WTC11 (cell line): ENCODE measurements at places on chromosomes 1 and 21. TPM values are rescaled to one million over a fixed set of nuclear protein-coding genes. Genes with fewer than 3 reads are reported as not detected.

GRCh38 chr1:38336961-38337360 lies 290.4 kb upstream of the POU3F1 start:
- no peaks in the 10 kb centered on the region for H3K36me3 ChIP-seq
- H3K27ac ChIP-seq, result no peak overlapping the region
- DNase-seq, result no peak
- H3K4me3 ChIP-seq, result no peak overlapping the region
- peaks cover 16% of the 10 kb centered on the region for H3K4me1 ChIP-seq

DNA sequence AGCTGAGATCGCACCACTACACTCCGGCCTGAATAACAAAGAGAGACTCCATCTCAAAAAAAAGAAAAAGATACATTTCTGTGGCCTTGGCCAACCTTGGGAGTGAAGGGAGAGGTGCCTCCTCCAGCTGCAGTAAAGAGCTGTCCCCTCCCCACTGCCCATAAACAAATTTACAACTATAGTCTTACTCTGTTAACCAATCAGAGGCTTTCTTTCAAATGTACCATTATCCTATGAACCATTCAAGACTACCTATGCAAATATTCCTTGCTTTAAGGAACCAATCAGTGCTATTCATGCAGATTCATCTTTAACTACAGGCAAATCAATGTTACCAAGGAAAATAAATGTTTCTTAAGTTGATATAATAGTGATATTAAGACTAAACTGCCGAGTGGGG lies 1.0 kb downstream of the CELA2B start:
- H3K4me1 ChIP-seq, result no peaks in the 10 kb centered on the region
- DNase-seq, result no peak
- H3K27ac ChIP-seq, result no peak overlapping the region
- no peaks in the 10 kb centered on the region for H3K36me3 ChIP-seq
- no peak overlapping the region for H3K4me3 ChIP-seq
- H3K27me3 ChIP-seq, result peaks cover 4% of the 10 kb centered on the region; the same call in 1 of the 2 replicates

GRCh38 chr1:171038284-171038683 lies 52.4 kb upstream of the FMO3 start:
- H3K4me3 ChIP-seq, result no peak overlapping the region
- no peak overlapping the region for H3K27ac ChIP-seq
- no peaks in the 10 kb centered on the region for H3K36me3 ChIP-seq
- no peak for DNase-seq
- no peaks in the 10 kb centered on the region for H3K27me3 ChIP-seq

- no peak overlapping the region for H3K4me3 ChIP-seq
- H3K27ac ChIP-seq, result peak overlapping the region; percentile 90
- DNase-seq, result no peak
- H3K4me1 ChIP-seq, result peaks cover 19% of the 10 kb centered on the region
- H3K36me3 ChIP-seq, result peaks cover 13% of the 10 kb centered on the region
- no peaks in the 10 kb centered on the region for H3K27me3 ChIP-seq
Measured at GRCh38 chr1:2072109-2072806, 22.0 kb downstream of the PRKCZ start.

GRCh38 chr1:6802893-6803292 lies 17.6 kb downstream of the CAMTA1 start:
- no peaks in the 10 kb centered on the region for H3K27me3 ChIP-seq
- no peak for DNase-seq
- no peaks in the 10 kb centered on the region for H3K36me3 ChIP-seq
- no peak overlapping the region for H3K4me3 ChIP-seq
- H3K27ac ChIP-seq, result peak overlapping the region; percentile 57
- peaks cover 32% of the 10 kb centered on the region for H3K4me1 ChIP-seq

The TNFAIP8L2 gene
- 0.15 TPM in 1 of 3 replicates, not detected in the others for total RNA-seq

The FAM163A gene
- total RNA-seq, result 0.07 to 0.09 TPM (median 0.07 TPM) in 3 replicates

- peak; percentile 53 for DNase-seq
- H3K4me3 ChIP-seq, result peak overlapping the region; percentile 72
- H3K4me1 ChIP-seq, result peaks cover 58% of the 10 kb centered on the region
- no peak overlapping the region for H3K27ac ChIP-seq
- H3K36me3 ChIP-seq, result no peaks in the 10 kb centered on the region
- peaks cover 77% of the 10 kb centered on the region for H3K27me3 ChIP-seq
Measured at GRCh38 chr1:63330331-63330916, 8.1 kb downstream of the FOXD3 start.

The F3 gene
- 7.5 to 7.8 TPM (median 7.6 TPM) in 3 replicates for total RNA-seq

- H3K4me1 ChIP-seq, result peaks cover 9% of the 10 kb centered on the region
- H3K27me3 ChIP-seq, result no peaks in the 10 kb centered on the region
- H3K4me3 ChIP-seq, result no peak overlapping the region
- H3K36me3 ChIP-seq, result no peaks in the 10 kb centered on the region
- DNase-seq, result no peak
Measured at GRCh38 chr21:45163413-45164123, 89.2 kb downstream of the ADARB1 start.

DNA sequence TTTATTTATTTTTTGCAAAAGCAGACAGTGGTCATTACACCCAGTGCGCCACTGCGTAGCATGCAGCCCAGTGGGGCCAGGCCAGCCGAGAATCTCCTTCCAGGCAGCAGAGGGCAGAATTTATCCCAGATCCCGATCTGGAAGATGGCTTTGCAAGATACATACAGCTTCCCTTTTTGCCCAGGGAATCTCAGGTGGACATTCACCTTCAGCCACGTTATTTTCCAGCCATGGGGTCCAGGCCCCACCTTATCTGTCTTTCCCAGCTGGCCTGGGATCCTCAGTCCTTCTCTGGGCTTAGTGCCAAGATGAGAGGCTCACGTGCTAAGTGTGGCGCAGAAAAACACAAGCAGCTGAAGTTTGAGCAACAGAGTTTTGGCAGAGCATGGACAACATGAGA lies 123.6 kb downstream of the AJAP1 start:
- peaks cover 72% of the 10 kb centered on the region for H3K36me3 ChIP-seq
- no peaks in the 10 kb centered on the region for H3K4me1 ChIP-seq

- H3K27me3 ChIP-seq, result no peaks in the 10 kb centered on the region
- H3K4me1 ChIP-seq, result 0 out of 2 replicates have a peak, but pooled peaks cover 3% of the 10 kb centered on the region
- H3K36me3 ChIP-seq, result no peaks in the 10 kb centered on the region
- no peak overlapping the region for H3K27ac ChIP-seq
Measured at GRCh38 chr1:65758128-65758527, 34.6 kb upstream of the PDE4B start.

GRCh38 chr1:157992833-157993146 lies 655 bp upstream of the KIRREL1 start:
- H3K4me3 ChIP-seq, result peak overlapping the region; percentile 90
- peaks cover 2% of the 10 kb centered on the region; the same call in 1 of the 2 replicates for H3K27me3 ChIP-seq
- H3K4me1 ChIP-seq, result peaks cover 41% of the 10 kb centered on the region
- H3K27ac ChIP-seq, result no peak overlapping the region; the same call in 1 of the 2 replicates

The OPRD1 gene
- total RNA-seq, result 2.2 to 3.1 TPM (median 2.5 TPM) in 3 replicates

The DENND1B gene
- total RNA-seq, result 2.8 to 4.3 TPM (median 3.3 TPM) in 3 replicates

The PTPN7 gene
- total RNA-seq, result 0.98 to 1.1 TPM (median 1.1 TPM) in 3 replicates

DNA sequence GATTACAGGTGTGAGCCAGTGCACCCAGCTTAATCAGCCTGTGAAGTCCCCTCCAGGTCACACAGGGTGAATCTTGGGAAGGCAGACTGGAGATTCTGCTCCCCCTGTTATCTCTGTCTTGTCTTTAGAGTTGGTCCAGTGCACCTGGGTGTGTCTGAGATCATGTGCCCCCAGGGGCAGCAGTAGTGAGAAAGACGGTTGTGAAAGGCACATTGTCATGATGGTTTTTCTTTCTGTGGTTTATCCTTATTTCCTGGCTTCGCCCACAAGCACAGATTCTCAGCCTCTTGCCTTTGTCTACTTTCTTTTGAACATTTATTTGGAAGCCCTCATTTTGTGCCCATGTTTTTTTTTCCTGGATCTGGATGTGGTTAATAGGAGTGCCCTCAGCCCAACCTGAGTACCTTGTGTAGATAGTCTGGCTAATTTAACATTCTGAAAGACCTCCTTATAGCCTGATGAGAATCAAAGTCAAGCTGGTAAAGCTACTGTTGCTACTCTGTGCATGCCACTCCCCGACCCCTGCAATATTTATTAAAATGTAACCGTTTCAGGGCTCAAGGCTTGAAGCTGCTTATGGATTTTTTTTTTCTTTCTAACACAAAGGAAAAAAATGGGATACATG lies 23.7 kb downstream of the UCK2 start:
- H3K27me3 ChIP-seq, result no peaks in the 10 kb centered on the region
- DNase-seq, result no peak
- H3K36me3 ChIP-seq, result peaks cover 12% of the 10 kb centered on the region
- no peak overlapping the region for H3K4me3 ChIP-seq
- peak overlapping the region; percentile 50 for H3K27ac ChIP-seq

The FCRL6 gene
- not detected in 3 replicates for total RNA-seq

- H3K36me3 ChIP-seq, result no peaks in the 10 kb centered on the region
- no peak overlapping the region for H3K27ac ChIP-seq
- no peak for DNase-seq
Measured at GRCh38 chr21:35868869-35869223, 191.5 kb downstream of the SETD4 start.

DNA sequence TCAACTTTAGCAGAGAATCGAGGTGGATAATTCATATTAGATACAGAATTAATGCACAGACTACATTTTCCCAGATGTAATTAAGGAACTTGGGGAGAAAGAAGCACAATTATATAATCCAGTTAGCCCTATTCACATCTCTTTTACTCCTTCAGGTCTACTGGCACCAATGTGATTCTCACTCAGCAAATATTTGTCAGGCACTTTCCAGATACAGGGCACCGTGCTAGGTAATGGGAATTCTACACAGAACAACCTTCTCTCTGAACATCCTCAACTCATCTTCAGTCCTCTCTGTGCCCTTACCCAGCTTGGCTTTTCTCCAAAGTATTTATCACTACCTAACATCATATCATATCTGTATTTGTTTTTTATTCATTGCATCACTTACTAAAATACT lies 15.6 kb upstream of the PROX1 start:
- no peaks in the 10 kb centered on the region for H3K36me3 ChIP-seq
- peaks cover 4% of the 10 kb centered on the region for H3K4me1 ChIP-seq
- DNase-seq, result no peak
- H3K4me3 ChIP-seq, result no peak overlapping the region
- H3K27ac ChIP-seq, result no peak overlapping the region

DNA sequence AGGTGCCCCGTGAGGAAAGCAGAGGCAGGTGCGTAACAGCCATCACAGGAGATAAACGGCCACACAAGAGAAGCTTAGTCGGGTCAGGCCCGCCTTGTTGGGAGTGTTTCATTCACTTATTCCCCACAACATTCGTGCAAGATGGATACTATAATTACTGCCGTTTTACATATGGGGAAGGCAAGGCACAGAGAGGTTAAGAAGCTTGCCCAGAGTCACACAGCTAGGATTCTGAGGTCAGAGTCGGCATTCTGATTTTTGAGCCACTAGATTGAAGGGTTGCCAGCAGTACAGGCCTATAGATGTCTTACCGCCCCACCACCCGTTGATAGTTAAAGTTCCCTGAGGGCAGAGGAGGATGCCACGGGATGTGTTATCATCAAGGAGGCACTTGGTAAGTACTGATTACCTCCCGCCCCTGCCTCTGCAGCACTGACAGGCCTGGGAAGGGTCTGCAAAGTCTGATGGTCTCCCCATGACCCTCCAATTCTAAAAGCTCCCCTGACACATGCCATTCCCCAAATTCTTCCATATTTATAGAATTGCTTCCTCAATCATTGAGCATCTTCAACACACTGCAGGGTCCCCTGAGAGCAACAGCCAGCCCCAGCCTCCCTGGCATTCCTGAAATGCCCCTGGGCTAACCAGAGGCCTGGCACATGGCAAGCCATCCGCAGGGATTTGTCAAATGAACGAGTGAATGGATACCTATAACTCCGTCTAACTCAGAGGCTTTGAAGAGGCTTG lies 74.7 kb upstream of the CLDN14 start:
- no peak overlapping the region for H3K27ac ChIP-seq
- no peak for DNase-seq
- H3K4me3 ChIP-seq, result no peak overlapping the region
- no peaks in the 10 kb centered on the region for H3K36me3 ChIP-seq
- no peaks in the 10 kb centered on the region for H3K27me3 ChIP-seq

DNA sequence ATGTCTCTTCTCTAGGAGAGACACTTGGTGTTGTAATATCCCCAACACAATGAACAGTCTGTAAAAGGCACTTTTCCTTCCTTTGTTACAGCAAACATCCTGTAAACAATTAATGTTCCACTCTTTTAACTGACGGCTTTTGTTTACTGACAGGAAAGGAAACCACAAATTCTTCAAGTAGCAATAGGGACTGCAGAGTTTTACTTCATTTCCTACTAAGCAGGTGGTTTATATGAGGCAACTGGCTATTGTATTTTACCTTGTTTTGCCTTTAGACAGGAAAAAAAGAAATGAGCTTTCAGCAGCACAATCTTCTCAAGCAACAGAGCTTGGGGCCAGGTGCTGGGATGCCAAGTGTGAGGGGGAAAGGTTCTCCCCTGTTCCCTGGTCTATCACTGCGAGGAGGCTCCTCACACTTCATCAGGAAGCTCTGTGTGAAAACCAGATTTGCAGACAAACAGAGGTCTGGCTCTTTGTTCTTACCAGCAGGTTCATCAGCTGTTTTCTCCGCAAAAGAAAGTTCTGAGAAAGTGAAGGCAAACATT lies 51.2 kb downstream of the SIPA1L2 start:
- no peak overlapping the region for H3K4me3 ChIP-seq
- DNase-seq, result no peak
- no peaks in the 10 kb centered on the region; the same call in 1 of the 2 replicates for H3K27me3 ChIP-seq
- peaks cover 58% of the 10 kb centered on the region for H3K4me1 ChIP-seq
- H3K36me3 ChIP-seq, result no peaks in the 10 kb centered on the region

DNA sequence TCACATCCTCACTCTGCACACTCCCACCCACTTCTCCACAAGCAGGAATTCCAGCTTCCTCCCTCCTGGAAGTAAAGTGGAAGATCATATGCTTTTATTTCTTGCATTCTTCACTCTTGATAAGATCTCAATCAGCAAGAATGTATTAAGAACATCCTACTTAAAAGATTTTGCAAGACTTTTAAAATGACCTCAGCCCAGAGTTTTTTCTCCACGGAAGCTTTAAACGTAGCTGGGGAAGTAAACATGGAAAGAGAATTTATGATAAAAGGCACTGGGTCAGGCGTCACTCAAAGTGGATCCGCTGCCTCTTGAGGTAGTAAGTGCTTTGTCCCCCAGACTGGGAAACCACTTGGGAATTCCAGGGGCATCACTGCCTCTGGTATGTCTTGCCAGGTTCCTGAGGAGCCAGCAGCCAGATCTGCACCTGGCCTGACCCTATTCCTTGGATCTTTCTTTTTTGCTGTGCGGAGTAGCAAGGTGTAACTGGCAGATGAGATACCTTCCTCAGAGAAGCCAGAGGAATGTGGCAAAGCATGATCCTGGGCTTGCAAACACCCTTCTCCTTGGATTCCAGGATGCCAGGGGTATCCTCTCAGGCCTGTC lies 33.9 kb downstream of the CDK18 start:
- no peak for DNase-seq
- H3K4me1 ChIP-seq, result peaks cover 7% of the 10 kb centered on the region
- no peaks in the 10 kb centered on the region for H3K36me3 ChIP-seq
- H3K27me3 ChIP-seq, result peaks cover 79% of the 10 kb centered on the region
- H3K4me3 ChIP-seq, result no peak overlapping the region

DNA sequence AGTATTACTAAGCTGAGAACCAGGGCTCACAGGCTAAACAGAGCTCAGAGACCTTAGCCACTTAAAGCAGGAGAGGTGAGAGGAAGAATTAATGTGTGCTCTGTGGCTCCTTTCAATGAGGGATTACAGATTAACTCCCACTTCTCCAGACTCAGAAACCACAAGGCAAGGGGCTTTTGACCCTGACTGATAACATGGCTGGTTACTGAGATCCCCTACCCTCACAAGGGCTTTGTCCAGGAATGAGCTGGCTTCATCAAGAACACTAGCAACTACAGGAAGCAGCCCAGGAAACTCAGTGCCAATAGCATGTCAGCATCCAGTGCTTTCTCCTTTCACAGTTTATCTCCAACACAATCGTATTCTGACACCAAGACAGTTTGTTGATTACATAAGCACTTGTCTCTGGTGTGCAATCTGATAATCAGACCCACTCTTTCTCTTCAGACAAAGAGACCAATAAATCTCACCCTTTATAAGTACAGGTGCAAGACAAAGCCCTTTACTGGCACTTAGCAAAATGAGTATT lies 38.8 kb downstream of the ERI3 start:
- H3K27me3 ChIP-seq, result no peaks in the 10 kb centered on the region
- H3K27ac ChIP-seq, result no peak overlapping the region
- peaks cover 22% of the 10 kb centered on the region for H3K4me1 ChIP-seq
- H3K4me3 ChIP-seq, result no peak overlapping the region
- DNase-seq, result no peak

The SLC50A1 gene
- total RNA-seq, result 39.0 to 47.8 TPM (median 46.0 TPM) in 3 replicates
